Amniotic stem cell (primary cell): ENCODE measurements at places on chromosomes 6 and 20.

DNA sequence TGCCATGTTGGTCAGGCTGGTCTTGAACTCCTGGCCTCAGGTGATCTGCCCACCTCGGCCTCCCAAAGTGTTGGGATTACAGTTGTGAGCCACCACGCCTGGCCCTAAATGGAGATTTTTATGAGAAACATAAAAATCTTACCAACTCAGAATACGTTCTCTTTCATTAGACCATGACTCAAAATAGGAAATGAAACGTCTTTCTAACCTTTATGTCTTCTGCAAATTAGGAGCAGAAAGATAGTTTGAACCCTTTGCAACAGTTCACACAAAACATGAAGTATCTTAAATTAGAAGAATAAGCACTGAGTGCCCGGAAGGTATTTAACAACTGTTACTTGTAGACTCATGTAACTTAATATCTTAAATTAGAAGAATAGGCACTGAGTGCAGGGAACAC is 48.3 kb downstream of the AHI1 start:
- no peak for DNase-seq

GRCh38 chr6:36326356-36326995 is 10.2 kb downstream of the BNIP5 start:
- no peak for DNase-seq

DNA sequence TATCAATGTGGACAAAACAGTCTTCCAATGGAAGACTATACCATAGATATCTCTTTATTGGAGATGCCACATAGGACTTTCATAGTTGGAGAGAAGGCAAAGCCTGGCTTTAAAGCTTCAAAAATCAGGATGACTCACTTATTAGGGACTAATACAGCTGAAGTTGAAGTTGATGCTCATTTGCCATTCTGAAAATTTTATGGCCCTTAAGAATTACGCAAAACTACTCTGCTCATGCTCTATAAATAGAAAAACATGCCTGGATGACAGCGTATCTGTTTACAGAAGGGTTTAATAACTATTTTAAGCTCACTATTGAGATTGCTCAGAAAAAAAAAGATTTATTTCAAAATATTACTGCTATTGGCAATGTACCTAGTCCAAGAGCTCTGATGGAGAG is 155.5 kb upstream of the DST start:
- DNase-seq, result no peak

DNA sequence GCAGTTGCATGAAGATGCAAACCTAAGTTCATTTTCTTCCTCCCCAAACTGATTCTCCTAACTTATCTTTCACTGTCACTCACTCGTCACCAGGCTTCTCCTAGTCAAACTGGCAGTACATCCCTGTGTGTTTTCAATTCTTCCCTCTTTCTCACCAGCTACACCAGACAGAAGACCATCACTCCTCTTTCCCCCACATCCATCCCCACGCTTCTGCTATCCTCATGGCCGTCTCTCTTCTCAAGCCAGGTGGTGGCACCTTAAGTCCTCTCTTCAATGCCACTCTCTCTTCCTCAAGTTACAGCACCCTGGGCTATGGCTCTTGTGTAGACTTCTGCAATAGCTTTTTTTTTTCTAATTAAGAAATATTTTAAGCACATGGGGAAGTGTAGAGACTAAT is 14.4 kb upstream of the TREM2 start:
- no peak for DNase-seq

DNA sequence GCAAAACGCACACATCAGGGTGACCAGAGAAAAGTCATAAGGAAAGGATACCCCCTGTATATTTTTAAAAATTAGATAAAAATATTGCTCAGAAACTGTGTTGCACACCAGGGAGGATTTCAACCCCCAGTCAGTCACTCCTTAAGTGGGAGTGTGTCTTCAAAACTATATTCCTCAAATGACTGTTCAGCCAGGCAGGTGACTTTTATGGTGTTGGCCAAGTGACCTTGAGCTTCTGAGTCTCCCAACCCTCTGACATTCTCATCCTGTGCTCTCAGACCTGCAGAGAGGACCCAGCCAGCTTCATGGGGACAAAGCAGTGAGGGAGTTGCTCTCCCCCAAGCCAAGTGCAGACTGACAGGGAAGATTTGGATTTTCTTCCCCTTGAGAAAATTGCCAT is 311.9 kb upstream of the JARID2 start:
- DNase-seq, result no peak

DNA sequence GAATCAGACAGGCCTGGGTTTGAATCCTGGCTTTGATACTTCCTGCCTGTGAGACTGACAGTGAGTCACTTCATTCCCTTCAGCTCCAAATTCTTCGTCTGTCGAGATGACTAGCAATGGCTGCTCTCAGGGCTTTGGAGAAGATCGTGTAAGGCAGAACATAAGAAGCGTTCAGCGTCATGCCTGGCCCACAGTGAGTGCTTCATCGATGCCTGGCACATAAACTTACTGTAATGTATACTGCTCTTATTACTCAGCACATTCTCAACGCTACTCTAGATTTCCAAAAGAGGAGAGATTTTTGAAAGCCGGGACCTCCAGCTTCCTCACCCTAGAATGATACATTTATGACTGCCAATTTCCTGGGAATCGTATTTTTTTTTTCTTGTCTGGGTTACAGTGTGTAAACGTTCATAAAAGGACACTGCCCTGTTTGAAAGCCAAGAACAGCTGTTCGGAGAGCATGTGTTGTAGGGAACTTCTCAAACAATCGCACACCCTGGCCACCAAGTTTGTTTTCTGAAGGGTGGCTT is 16.2 kb upstream of the BCAS1 start:
- no peak for DNase-seq
